ENCODE measurements at places on chromosomes 3 and 15.

DNA sequence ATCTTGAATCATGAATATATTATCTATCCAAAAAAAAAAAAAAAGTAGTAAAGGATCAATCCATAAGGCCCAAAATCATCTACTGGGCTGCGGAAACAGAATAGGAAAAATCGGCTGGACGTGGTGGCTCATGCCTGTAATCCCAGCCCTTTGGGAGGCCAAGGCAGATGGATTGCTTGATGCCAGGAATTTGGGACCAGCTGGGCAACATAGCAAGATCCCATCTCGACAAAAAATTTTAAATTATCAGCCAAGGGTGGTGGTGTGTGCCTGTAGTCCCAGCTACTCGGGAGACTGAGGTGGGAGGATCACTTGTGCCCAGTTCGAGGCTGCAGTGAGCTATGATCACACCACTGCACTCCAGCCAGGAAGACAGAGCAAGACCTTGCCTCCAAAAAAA lies 6.1 kb upstream of the DVL3 start:
- DNase-seq: no peak

DNA sequence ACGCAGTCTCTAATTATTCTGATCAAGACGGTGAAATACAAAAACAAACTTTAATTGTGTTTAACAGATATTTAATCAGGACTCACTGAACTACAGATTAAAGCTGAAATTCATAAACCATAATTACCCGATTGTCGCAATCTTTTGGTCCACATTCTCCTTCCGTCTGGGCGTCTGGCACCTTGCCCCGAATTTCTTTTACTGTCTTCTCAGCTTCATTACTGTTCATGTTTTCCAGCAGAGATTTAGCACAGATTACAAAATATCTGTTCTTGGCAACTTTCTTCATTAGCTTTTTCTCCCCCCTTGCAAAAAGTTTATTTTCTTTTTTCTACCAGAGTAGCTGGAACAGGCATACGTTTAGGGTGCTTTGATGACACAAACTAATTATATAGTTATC lies 271.4 kb downstream of the TIGIT start:
- no peak for DNase-seq

DNA sequence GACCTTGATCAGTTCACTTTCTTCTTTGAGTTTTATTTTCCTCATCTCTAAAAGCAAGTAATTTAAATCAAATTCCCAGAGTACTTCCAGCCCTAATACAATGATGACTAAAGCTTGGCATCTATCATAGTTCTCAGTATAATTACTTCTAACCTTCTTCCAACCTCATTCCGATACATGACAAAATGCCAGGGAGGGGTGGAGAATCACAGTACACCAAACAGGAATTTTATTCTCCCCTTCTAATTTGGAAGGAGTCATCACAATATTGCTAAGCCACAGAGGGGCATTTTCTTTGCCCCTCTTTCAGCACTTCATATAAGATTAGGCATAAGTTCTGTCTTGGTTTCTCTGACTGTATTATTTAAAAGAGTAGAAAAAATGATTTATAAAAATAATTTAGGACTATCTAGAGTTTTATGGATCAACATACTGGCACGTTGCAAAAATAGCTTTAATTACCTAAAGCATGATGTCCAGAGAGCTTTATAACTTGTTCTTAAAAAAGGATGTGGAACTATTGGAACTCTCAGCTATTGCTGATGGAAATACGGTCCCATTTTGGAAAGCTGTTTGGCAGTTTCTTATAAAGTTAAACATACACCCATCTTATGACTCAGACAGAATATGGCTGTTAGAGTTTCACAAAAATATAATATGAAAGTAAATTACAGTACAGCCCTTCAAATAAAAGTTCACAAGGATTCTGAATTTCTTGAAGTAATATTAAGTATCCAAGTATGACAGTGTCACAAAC lies 86.9 kb upstream of the UBE2E2 start:
- no peak for DNase-seq

DNA sequence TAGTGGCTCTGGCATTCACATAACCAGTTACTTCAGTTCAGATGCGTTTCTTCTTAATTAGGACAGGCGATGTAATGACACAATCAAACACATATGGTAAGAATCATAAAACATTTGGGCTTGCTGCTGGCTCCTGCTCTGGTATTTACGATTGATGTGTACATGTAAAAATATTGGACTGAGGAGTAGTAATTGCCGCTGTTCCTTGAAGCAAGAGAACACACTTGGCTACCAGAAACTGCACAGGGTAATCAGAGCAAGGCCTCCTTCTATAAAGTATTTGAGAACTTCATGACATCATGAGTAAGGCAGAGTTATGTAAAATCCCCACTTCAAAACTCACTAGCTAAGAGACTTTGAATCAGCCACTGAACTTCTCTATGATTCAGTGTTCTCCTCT lies 158.1 kb downstream of the SSR3 start:
- no peak for DNase-seq

- DNase-seq: no peak
Measured at GRCh38 chr3:133441867-133442270, 42.0 kb downstream of the BFSP2 start.

Data from memory B cell (primary cell).